ENCODE measurements at places on chromosomes 4 and X.

DNA sequence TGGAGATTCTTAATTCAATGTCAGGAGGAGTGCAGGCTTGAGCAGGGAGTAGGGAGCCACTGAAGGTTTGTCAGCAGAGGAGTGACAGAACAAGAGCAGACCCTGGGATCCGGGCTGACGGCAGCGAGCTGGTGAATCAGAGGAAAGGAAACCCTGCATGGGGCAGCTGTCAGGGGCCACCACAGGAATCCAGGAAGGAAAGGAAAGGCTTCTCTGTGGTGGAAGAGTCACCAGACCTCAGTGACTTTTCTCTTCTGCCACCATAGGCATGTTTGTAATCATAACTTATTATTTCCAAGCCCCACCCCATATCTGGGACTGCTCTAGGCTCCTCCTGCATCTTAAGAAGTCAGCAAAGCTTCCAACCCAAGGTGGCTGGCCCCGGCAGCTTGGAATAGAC, 150.9 kb downstream of the BCOR start:
- DNase-seq, result no peak

- DNase-seq, result no peak
Measured at GRCh38 chr4:71380788-71381187, 42.0 kb downstream of the SLC4A4 start.

DNA sequence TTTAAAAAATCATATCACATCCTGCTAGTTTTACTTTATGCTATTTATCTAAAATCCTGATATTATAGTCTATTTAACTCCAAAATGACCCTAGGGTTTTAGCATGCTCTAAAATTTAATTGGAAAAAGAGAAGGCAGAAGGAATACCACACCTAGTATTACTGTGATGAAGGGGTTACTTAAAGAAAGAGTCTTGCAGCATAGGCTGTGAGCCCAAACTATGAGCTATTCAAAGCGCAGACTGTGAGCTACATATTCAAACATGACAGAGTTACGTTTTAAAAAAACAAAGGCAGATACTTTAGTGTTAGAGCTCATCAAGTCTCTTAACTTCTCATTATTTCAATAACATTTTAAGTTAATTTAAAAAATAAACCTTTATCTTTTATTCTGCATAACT, 247.7 kb upstream of the ETNPPL start:
- no peak for DNase-seq

- DNase-seq, result no peak
Measured at GRCh38 chr4:187714957-187715356, 280.6 kb upstream of the ZFP42 start.

- no peak for DNase-seq
Measured at GRCh38 chr4:124199755-124200154, 512.8 kb downstream of the ANKRD50 start.

DNA sequence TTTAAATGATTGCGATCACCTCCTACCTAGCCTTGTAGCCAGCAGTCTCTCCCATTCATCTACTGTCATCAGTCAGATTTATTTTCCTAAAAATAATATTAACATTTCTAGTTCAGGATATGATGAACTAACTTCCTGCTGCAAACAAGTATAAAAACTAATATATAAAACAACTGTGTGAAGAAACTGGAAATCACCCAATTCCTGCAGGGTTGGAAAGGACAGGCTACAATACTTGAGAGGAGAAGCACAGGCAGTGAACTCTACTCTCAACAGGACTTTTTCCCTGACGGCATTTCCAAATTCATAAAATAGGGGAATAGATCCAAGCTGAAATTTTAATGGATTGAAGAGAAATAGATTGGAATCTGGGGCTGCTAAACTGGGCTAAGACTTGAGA, 14.2 kb upstream of the BBS12 start:
- DNase-seq, result no peak

DNA sequence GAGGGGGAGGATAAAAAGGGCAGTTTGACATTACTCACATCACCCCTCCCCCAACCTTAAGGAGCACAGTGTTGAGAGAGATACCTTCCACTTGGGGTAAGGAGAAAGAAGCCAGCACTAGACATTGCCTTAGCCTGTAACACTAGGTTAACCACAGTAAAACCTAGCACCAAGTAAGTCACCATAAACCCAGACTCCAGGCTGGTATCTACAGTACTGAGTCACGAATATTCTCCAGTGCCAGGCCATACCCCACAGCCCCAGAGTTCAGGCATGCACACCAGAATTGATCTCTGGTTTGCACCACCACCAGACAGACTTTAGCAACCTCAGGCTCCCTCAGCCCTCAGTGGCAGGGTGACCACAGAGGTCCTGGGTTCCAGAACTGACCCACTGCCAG, 570.4 kb downstream of the PRR32 start:
- no peak for DNase-seq
